ENCODE measurements at places on chromosomes 6 and 20.

GRCh38 chr6:6518631-6519427, 69.7 kb upstream of the LY86 start:
- DNase-seq: peak; percentile 39

- DNase-seq: no peak
Measured at GRCh38 chr6:66421570-66421969, 714.5 kb upstream of the EYS start.

- DNase-seq: no peak
Measured at GRCh38 chr6:16819752-16820151, 58.5 kb upstream of the ATXN1 start.

DNA sequence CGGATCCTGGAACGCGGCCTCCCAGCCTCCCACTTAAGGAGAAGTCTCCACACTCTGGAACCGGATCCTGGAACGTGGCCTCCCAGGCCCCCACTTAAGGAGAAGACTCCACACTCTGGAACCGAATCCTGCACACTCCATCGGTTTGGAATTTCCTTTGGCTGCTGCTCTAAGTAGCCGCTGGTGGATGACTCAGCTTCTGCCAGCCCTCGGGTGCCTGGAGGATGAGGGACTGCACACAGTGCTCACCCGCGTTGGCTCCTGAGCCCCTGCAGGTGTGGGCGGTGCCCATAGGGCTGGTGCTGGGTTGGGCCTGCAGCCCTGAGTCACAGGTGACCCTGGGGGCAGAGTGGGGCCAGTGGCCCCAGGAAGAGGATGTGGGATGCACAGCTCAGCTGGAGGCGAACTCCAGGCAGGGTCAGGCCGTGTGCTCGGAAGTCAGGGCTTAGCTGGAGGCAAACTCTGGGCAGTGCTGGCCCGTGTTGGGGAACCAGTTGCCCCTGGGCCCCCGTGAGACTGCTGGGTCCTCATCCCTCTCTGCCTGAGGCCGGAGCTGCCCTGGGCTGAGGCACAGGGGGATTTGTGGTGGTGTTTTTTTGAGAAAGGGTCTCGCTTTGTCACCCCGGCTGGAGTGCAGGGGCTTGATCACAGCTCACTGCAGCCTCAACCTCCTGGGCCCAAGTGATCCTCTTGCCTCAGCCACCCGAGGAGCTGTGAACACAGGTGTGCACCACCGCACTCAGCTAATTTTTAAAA, 13.9 kb upstream of the TNFRSF6B start:
- DNase-seq: no peak

DNA sequence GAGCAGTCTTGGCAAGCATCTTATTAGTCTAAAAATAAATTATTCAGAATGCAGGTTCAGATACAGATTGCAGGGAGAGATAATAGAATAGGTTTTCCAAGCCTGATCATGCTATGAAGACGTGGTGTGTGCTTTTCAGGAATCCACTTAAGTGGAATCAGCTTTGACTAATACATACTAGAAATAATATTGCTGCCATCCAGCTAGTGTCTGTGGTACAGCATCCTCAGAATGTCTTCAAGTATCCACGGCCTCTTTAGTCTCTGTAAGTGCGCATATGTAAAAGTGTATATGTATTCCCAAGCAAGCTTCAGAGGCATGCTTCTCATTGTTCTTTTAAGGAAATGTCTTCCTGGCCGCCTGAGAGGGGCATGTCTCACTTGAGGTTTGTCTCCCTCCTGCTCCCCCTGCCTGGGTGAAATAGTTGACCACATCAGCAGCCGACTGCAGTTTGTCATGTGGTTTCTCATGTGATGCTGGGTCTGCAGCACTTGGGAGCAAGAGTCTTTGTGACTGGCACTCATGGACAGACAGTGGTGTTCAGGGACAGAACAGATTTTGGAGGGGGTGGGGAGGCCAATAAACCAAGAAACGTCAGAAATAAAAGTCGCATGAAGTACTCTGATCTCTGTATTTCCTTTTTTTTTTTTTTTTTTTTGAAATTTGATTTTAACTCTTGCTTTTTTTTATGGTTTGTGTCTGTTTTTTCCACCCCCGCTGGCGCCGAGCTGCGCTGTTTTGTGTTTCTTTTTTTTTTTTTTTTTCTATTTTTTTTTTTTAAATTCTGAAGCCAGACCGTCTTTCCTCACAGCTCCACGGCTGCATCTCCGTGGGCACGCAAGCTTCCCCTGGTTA, 150.8 kb downstream of the PRL start:
- no peak for DNase-seq

DNA sequence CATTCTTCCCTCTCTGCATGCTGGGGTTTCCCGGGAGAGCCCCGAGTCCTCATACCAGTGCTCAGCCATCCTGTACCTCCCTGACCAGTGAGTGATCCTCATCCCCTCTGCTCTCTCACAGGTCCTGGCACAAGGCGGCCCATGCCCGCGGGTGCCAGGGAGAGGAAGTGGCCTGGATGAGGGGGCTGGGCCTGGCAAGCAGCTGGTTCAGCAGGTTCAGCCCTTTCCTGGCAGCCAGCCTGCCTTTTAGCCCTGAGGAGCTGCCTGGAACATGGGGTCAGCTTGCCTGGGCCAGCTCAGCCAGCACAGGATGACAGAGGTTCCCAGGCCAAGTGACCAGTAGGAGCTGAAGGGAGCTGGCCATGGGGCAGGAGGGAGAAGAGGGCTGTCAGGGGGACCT, 10.9 kb downstream of the MOCS1 start:
- DNase-seq: no peak

GRCh38 chr6:25612666-25613065, 39.3 kb upstream of the SCGN start:
- DNase-seq: no peak

DNA sequence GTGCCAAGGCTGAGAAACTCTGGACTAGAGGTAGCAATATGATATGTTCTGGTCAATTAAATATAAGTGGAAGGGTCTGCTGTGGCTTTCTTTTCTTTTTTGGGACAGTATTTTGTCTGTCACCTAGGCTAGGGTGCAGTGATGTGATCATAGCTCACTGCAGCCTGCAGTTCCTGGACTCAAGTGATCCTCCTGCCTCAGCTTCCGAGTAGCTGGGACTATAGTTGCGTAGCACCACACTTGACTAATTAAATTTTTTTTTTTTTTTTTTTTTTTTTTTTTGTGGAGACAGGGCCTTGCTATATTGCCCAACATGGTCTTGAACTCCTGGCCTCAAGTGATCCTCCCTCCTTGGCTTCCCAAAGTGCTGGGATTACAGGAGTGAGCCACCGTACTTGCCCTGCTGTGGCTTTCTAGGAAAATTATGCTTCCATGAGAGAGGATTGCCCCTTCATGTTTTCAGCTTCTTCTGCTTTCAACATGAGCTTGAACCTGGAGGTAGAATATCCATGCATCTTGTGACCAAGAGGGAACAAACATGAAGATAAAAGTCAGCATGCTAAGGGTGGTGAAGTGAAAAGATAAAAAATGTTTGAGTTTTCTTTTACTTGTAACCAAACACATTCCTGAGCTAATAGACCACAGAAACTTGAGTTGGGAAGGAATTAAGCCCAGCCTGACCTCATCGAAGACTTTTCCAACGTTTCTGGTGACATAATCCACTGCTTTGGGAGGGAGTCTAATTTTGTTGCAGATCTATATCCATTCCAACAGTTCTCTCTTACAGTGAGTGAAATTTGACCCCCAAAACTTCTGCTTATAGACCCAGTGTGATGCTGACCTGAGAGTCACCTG, 75.1 kb downstream of the CARMIL1 start:
- no peak for DNase-seq

GRCh38 chr20:25090492-25091429, 8.8 kb upstream of the VSX1 start:
- peak; percentile 96 for DNase-seq

GRCh38 chr6:3504354-3504753, 47.5 kb upstream of the SLC22A23 start:
- DNase-seq: no peak

DNA sequence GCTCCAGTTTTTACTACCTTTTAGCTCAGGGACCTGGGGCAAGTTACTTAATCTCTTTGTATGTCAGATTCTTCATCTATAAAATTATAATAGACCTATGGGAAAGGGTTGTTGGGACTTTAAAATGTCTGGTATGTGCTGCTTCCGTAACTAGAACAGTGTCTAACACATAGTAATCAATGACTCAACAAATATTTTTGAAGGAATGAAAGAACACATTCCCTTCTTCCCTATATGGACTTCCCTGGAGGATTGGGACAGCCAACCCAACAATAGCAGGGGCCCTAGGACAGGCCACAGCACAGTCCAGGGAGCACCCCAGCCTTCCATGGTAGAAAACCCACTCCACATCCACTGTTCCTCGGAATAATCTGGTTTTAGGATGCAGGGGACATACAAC, 50.7 kb upstream of the TPD52L1 start:
- DNase-seq: no peak

- no peak for DNase-seq
Measured at GRCh38 chr20:48275286-48276020, 490.2 kb upstream of the SULF2 start.

DNA sequence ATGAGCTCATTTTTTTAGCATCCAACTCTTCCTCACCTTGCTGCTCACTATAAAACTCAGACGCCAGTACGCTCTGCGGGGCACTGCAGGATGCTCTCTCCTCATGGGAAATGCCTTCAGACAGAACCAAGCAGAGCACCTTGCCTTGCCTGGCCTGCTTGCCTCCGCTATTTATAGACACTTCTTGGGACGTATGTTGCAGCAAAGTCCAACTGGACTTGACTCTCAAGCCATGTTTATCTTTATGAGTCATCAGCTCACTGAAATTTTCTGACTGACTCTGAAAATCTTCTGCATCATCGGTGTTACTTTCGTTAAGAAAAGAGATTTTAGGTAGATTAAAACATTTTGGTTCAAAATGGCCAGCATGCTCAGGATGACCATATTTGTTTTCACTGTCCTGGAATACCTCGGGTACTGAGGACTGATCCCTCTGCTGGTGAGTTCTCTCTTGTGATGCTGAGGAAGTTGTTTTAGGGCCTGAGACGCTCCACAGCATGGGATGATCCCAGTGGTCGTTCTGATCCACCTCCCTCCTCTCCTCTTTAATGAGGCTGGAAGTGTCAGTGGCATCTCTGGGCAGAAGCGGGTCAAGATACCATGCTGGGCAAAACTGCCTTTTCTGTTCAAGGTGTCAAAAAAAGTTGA, 204.5 kb downstream of the KIF16B start:
- DNase-seq: no peak

DNA sequence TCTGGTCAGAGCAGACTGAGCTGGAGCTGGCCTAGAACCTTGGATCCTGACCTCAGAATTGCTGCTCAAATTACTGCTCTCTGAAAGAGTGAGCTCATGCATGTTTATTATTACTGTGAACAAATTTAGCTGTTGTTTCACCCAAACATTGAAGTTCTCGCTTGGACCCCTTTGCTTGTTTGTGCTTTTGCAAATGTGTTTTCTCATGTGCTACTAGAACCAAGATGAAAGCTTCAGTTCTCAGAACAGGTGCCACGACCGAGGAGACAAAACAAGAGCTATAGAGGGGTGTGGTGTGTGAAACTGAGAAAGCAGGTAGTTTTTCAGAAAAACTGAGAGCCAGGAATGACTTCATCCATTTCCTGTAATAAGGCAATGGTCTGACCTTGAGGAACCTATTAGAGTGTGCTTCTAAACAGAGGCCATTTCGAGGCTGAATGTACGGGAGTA, 50.0 kb upstream of the ESR1 start:
- peak; percentile 7 for DNase-seq

GRCh38 chr6:161091151-161091550, 99.6 kb downstream of the MAP3K4 start:
- DNase-seq: no peak

DNA sequence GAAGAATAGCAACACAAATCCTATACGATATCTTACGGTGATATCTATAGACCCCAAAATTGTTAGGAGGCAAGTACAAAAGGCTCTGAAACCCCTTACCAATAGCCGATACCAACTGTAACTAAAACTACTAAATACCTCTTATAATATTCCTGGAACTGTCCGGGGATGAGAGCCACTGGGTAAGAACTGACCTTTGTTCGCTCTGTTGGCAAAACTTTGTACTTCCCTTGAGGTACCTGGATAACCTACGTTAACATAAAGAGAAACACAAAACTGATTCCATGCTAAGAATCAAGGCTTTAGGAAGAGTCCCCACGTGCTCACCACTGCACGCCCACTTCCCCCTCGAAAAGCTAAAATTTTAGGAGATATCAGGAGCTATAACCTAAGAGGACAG, 9.7 kb downstream of the PHF10 start:
- no peak for DNase-seq

GRCh38 chr20:36606158-36607066, 833 bp downstream of the RAB5IF start:
- no peak for DNase-seq

GRCh38 chr6:155174576-155175211, 89.1 kb upstream of the CLDN20 start:
- peak; percentile 69 for DNase-seq

GRCh38 chr6:16045238-16045637, 83.6 kb upstream of the MYLIP start:
- DNase-seq: no peak

- DNase-seq: no peak
Measured at GRCh38 chr6:136103763-136104311, 146.3 kb downstream of the MTFR2 start.

DNA sequence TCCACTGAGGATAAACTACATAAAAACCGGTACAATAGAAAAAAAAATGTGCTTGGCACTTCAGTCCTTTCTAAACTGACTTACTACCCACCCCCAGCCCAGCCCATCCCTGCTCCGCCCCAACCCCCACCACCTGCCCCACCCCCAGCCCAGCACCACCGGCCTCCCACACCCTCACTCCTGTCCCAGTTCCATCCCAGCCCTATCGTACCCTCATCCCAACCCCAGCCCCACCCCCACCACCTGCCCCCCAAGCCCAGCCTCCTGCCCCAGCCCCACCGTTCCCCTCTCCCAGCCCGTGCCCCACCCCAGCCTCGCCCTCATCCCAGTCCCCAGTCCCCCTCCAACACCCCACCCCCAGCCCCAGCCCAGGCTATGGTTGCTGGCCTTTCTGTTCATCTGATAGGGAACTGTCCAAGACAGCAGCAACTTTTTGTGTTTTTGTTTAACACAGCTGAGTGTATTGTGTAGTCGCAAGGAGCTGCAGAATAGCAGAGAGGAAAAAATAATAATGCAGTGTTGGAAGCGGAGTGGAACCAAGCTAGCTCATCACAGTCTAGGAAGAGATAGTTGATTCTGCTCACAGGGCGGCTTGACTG, 61.9 kb downstream of the SASH1 start:
- no peak for DNase-seq

DNA sequence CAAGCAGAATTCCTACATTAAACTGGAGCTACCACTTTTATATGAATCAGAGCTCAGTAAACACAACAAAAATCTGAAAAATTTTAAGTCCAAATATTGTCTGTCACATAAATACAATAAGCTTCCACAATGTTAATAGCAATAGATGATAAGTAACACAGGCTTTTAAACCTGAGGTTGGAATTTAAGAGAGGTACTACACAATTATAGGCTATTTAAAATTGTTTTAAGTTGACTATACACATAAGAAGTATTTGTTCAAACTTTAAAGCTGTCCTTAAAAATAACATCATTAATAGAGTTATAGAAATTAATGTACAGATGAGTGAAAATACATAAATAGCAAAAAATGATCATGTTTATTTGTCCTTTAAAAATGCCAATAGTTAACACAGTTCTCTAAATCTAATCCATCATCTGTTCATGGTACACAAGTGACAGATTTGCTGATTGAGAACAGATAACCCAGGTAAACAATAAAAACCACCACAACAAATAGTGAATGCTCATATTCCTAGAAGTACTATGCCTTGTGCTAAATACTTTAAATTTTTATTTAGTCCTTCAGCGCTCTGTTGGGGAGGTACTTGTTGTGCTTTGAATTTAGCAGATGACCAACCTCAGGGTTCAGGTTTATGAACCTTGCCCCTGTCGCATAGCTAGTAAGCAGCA, 382.3 kb upstream of the ID4 start:
- DNase-seq: no peak

Data from thymus (tissue), 14 donors.